ENCODE measurements at places on chromosomes 3 and 15.

GRCh38 chr3:18964640-18965039 lies 183.7 kb upstream of the KCNH8 start:
- no peak for DNase-seq

DNA sequence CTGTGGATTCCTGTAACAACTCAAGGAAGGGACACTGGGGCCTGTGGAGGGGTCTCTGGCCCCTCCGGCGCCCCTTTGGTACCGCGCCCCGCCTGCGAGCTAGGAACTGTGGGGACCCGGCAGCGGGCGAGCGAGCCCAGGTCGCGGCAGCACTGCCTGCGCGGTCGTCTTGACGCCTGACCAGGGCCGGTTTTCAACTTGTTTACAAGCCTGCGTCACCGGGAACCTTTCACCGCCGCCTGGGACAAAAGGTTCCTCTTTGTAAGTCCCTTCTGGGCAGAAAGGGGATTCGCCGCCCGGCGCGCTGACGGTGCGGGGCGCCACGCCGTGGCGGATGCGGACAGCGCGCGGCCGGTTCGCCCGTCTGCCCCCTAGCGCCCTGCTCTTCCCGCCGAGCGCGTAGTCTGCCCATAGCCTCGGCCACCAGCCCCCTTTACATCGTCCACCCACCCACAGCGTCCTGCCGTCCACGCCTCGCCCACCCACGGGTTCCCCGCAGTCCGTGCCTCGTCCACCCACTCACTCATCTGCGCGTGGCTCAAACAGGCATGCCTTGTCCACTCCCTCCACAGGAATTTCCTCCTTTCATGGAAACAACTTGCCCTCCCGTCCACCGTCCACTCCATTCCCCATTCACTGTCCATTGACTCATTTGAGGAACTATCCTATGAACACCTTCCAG lies 5.5 kb upstream of the CFAP100 start:
- DNase-seq, result peak; percentile 84

DNA sequence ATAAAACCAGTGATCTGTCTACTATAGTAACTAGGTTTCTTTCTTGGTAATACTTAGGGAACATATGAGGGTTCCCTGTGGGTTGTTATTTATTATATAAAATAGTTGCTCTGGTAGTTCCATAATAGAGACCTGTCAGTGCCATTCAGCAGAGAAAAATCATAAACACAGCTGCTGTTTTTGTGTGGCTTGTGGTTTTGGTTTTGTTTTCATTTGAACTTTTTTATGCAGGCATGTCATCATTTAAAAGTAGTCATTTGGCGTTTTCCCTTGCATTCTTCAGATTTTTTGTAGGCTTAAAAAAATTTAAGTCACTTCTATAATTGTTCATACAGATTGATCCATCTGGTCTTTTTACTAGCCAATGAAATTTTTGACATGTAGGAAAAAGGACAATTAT lies 47.9 kb downstream of the PIK3CA start:
- DNase-seq, result no peak

DNA sequence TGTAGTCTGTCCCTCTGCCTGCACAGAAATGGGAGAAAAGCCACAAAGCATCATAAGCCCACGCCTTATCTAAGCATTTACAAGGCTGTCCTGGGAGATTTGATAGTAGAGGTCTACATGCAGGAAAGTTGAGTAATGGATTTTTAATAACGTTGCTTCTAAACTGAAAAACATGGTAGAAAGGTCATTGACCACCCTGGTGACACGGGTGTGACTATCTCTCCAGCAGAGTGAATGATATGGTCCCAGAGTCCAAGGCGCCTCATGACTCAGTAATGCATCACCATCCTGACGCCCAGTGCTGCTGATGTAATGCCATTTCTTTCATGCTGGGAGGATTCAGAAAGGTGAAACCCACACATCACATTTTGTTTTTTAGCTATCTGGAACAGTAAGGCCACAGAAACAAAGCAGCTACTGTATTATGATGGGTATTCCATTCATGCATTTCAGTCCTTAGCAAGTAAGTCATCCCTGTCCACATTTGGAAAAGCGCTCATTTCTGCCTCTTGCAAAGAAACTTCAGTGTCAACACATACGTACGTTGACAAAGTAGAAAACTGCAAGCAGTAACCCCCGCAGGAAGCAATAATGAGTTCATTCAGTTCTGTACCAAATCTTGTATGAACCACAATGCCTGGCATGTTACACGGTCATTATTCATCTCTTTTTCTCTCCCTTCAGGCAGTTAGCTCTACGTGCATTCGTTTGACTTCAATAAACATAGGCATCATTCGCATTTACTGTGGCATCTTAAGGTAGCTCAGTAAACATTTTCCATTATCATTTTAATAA lies 483.5 kb downstream of the GABRG3 start:
- DNase-seq, result no peak

DNA sequence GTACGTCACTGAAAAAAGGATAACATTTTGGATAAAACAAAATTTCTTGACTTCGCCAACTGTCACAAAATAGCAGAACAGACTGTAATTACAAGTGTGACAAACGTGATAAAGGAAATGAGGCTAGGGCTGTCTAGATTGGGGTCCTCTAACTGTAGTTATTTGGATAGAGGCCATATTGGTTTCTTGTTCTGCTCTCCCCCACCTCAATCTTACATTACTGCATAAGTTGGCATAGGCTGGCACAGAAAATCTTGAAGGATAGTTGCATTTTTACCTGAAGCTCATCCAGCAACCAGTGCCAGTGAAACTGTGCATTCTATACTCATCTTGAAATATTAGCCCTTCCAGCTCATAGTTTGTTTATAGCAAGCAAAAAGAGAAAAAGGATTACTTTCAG lies 84.6 kb downstream of the ITPR1 start:
- no peak for DNase-seq

DNA sequence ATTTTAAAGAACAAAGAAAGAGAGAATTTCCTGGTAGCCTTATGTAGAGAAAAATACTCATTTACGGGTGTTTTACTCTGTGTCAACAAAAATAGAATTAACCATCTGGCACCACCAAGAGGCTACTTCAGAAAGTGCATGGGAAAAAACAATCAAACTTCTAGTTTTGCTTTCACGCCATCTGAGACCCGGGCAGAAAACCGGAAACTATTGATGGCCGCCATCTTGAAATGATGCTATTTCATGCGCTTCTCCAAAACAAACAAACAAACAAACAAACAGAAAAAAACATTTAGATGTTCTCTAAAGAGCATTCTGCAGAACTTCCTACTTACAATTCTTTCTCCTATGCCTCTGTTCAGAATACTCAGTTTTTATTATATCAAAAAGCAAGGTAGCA lies 49.4 kb upstream of the SYNPR start:
- peak; percentile 18 for DNase-seq

DNA sequence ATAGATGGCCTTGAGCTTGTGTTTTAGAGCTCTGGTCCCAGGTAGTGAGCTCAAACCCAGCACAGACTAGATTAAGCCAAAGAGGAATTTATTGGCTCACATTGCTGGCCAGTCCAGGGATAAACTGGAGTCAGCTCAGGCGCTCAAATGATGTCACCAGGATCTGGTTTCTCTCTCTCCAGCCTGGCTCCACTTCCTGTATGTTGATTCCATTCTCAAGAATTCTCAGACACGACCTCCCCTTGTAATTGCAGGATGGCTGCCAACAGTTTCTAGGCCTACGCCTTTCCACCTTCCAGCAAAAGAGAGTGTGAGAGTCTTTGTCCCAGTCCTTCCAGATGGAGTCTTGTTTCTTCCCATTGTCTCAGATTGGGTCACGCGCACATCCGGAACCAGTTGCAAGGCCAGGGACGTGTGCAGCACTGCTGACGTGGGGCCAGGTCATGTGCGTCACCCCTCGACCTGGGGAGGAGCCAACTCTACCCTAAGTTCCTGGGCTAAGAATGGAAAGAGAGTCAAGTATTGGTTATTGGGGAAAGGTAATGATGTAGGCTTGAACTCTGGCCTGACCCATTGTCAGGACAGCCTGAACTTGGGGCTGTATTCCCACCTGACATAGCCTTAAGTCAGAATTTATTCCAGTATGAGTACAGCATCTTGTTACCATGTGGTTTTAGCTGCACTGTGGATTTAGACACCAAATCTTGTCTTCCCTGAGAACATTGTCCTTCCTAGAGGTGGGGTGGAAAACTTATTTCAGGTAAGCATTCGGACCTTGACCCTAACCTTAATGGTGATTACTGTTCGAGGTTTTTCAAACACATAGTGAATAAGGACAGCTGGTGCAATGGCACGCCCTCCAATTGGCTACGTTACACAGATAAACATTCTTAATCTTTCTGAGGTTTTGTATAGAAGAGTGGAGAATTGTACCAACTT lies 31.6 kb downstream of the CACNA1D start:
- peak; percentile 74 for DNase-seq

GRCh38 chr3:11548721-11549131 lies 95.0 kb downstream of the VGLL4 start:
- DNase-seq, result peak; percentile 76

Measured in right hindlimb (tissue), 1 donor.